ENCODE measurements at places on chromosomes 16 and 17.

- no peak for DNase-seq
Observed at GRCh38 chr17:37312137-37312923, 63.5 kb upstream of the C17orf78 start.

DNA sequence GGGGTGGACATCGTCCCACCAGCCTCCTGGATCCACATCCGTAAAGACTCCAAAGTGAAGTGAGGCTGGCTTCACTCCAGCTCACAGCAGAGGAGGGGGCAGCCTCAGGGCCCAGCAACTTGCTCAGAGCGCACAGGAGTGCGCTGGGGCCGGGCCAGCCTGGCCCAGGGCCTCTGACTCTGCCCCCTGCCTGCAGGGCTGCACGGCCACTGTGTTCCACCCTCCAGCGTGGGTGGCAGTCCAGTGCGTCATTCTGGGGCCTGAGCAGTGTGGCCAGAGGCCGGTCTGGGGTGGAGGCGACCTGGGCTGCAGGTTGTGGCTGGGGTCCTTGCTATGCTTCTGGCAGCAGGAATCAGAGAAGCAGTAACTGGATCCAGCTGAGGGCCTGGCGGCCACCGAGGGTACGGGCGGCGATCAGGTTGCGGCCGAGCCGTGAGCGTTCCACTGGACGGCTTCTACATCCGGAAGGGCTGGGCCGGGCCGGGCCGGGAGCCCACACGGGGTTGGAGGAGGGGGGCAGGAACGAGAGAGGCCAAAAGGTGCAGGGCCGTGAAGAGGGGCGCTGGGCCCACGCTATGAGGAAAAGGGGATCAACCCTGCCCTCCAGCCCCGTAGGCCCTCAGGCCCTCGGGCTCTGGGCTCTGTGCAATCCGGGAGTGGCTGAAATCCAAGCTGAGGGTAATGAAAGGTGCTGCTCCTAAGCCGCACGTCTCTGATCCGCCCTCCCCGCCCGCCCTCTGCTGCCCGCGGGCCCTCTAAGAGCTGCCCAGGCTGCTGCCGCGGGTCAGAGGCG is at the start of gene FSCN2:
TSS of gene FSCN2 (plus strand) at position 787 of the 793 bp plus-strand sequence. CDS start 155 bp downstream, outside the sequence.
- DNase-seq: no peak

DNA sequence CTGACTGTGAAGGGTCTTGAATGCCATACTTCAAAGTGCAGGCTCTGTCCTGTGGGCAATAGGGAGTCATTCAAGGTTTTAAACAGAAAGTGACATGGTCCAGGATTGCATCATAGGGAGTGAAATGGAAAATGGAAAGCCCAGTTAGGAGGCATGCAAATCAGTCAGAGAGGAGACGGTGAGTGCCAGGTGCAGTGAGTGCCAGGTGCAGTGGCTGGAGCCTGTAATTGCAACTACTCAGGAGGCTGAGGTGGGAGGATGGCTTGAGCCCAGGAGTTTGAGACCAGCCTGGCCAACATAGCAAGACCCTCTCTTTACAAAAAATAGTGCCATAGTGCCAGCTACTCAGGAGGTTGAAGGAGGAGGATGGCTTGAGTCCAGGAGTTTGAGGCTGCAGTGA is 35.2 kb upstream of the SIAH1 start:
- no peak for DNase-seq

- peak; percentile 60 for DNase-seq
Observed at GRCh38 chr16:19898924-19899604, 14.4 kb upstream of the GPRC5B start.
